ENCODE measurements at places on chromosomes 16 and 17.

GRCh38 chr16:88772871-88773811 lies 11.9 kb downstream of the PIEZO1 start:
- DNase-seq, result no peak

DNA sequence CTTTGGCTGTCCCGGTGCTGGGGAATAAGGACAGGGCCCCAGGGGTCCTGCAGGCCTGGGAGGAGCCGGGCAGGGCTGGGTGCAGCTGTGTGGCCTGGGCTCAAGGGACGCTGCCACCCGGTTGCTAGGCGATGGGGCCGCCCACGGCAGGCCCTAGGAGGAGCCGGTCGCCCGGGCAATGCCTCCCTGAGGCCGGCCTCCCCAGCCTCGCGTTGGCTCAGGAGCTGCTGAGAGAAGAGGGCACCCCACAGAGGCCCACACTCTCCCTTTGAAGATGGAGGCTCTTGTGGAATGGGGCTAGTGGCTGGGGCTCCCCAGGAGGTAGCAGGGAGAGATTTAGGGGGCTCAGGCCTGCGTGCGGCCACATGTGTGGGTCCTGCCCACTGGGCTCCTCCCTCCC lies at the start of gene CIBAR2:
CIBAR2 (minus strand) TSS at position 109 of the 400 bp plus-strand sequence. CDS start 120 bp downstream, outside the sequence.
- DNase-seq, result no peak

DNA sequence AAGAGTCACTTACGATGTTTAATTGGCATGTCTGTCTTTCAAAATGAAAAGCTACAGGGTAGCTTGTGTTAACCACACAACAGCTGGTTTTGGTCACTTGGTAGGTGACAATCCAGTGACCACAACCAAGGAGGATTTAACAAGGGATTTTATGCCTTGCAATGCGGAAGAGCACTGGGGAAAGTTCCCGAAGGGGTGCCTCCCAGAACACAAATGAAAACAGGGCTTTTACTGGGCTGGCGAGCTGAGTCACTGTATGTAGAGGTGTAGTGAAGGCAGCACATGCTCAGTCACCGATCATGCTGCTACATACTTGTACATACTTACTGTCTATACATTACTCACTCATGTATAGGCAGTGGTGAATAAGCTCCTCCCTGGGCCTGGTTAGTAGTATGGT lies 483.5 kb downstream of the CDH13 start:
- DNase-seq, result no peak

- DNase-seq, result no peak
Measured at GRCh38 chr16:72549878-72550277, 377.9 kb upstream of the PMFBP1 start.

DNA sequence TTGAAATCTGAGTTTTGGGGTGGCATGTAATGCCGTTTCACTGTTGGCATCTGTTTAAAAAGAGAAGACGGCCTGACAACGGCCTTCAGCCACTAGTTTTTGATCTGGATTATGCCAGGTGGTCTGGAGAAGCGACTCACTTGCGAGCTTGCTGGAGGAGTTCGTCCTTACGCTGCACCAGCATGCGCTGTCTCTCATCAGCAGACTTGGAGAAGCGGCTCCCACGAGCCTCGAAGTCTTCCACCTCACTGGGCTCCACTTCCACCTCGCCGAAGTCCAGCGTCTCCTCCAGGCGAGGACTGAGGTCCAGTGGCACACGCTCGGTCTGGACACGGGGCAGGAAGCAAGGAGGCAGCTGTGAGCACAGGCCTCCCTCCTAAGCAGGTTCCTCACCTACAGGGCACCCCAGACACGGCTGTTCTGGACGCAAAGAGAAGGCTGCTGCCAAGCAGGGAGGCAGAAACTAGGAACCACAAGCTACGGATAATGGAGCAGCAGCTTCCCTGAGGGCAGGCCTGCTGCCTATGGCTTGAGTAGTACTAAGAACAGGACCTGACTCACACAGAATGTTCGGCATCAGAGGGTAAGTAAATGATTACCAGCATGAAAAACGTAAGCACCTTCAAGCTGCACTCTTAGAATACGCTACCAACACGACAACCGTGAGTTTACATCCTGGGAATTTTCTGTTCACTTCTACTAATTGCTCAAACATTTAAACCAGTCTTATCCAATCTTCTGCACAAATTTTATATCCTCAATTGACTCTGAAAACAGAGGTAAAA lies 61.4 kb downstream of the AMFR start:
- DNase-seq, result no peak

DNA sequence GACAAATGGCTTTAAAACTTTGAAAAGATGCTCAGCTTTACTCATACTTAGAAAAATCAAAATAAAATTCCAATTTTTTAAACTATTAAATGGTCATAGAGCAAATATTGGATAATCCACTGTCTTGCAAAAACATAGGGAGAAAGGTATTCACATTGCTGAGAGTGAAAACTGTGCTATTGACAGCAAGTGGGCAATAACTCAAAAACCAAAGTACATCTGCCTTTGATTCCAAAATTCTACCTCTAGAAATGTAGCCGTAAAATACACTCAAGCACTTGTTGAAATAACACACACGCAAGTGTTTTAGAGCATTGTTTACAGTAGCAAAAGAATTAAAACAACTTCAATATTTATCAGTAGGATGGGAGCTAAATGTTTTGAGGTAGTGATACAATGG lies 210.6 kb upstream of the HS3ST3A1 start:
- no peak for DNase-seq

GRCh38 chr16:89742948-89743347 lies 21.6 kb downstream of the ZNF276 start:
- DNase-seq, result no peak

DNA sequence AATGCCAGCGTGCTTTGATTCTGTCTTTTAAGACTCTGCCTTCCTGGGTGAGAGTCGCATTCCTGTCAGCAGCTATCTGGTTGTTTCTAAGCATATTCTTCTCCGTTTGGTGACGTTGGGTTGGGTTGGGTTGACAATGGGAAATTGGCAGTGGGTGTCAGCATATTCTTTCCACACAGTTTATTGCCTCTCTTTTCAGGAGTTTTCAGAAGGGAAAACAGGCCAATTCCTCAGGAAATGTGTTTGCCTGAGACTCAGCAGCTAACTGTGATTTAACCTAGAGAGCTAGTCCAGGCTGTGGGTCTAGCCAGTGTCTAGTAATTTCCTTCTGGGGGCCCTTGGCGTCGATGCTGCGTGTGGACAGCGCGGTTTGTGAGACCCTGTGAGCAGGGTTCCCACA lies 21.2 kb downstream of the EPN2 start:
- no peak for DNase-seq

DNA sequence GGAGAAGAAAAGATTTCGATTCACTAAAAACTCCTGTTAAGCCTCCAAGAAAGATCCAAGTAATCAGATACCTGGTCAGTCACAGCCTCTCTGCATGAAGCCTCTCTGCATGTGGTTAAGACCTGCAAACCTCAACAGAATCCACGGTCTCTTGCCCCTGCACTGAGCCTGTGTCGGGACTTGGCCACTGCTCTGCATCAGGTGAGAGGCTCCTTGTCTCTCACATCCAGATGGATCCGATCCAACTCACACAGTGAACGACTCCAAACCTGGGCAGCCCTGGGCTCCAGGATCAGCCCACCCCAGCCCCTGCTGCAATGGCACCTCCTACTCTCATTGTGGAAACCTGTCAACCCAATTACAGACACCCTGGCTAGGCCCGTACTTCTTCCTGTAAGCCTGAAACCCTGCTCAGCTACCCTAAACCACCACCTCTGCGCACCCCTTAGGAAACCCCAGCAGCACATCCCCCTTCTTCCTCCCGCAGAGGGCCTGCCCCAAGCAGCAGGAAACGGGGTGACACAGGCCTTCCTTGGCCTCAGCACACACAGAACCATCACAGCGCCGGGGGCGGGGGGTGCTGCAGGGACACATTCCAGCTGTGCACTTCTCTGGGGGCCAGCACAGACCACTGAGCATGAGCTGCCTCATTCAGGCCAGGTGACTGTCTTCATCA lies 129.5 kb downstream of the ANKRD11 start:
- peak; percentile 51 for DNase-seq

- no peak for DNase-seq
Measured at GRCh38 chr16:57123974-57124674, 31.7 kb downstream of the CPNE2 start.

DNA sequence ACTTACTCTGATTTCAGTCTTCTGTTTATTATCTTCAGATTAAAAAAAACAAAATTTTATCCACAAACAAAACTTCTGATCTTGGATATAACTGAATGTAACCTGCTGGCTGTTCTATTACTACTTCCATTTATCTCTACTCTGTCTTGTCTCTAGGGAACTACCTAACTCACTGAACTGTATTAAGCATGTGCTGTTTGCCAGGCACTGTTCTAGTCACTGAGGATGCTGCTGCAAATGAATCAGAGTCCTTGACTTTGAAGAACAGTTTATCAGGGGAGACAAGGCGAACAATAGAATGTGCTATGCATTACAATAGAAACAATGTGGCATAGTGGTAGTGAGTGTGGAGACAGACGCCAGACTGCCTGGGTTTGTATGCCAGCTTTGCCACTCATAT lies 2.3 kb upstream of the ANKRD40 start:
- DNase-seq, result no peak

DNA sequence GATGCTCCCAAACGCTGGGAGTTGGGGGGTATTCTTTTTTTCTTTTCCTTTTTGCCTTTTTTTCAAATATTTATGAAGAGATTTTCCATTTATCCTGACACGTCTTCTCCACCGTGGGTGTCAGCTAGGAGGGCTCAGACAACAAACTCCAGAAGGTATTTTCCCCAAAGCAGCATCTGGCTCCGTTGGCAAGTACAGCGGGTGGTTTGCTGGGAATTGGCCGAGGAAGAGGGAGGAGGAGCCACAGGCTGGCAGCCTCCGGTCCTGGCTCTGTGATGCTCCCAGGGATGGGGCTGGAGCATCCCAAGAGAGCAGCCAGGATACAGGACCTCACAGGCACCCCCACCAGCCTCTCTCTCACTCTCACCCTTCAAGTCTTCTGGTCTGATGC lies 10.9 kb upstream of the CACNG4 start:
- no peak for DNase-seq

DNA sequence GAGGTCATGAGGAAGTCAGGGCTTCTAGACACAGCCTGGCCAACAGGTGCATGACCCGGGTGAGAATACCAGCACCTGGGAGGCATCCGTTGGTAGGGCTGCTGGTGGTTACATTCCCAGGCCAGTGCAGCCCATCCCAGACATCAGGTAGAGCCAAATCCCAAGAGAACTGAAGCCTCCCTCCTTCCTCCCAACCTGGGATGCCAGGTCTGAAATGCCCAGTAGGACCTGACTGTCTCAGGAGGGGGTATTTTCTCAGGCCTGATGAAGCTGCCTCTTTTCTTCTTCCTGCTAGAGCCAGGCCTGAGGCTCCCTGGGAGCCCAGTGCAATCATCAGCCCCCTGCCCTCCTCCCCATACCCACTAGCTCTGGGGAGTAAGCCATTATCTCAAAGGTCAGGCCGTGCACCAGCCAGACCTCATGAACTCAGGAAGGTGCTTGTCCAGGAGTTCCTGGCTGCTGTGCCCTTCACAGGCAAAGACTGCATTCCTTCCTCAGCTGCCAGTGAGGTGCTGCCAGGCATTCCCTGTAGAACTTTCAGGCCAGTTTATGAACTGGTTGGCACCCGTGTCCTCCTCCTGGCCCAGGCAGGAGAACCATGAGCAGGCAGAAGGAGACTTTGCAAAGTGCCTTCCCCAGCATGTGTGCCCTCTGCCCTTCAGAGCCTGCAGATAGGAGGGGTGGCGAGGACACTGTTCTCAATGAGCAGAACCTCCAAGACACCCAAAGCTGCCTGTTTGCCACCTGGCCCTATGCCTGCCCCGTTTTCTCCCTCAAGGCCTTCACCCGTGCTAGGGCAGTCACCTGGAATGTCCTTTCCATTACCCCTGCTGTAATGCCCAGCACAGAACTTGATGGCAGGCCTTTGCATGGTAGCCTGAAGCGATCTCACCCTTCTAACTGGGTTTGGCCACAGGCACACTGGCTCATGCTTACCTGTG lies 7.6 kb downstream of the TBX2 start:
- no peak for DNase-seq

- no peak for DNase-seq
Measured at GRCh38 chr16:28059841-28060575, 3.5 kb downstream of the GSG1L start.

DNA sequence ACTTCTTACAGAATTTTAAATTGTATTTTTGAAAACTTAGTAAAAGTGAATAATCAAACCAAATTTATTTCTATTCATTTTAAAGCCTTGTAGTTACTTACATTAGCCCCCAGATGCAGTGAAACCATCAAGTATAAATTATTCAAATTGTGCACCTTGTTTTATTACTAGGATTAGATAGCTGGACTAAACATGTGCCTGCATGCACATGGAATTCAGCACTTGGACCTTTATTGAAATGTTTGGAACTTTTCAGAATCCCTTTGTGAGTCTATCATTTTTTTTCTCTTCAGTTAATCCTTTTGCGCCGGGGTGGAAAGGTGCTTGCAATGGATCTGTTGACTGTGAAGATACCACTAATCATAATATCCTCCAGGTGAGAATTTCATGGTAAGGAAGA lies 4.7 kb downstream of the ZPBP2 start:
- DNase-seq, result no peak

- DNase-seq, result peak; percentile 90
Measured at GRCh38 chr17:2049333-2050299, 5.3 kb upstream of the HIC1 start.

DNA sequence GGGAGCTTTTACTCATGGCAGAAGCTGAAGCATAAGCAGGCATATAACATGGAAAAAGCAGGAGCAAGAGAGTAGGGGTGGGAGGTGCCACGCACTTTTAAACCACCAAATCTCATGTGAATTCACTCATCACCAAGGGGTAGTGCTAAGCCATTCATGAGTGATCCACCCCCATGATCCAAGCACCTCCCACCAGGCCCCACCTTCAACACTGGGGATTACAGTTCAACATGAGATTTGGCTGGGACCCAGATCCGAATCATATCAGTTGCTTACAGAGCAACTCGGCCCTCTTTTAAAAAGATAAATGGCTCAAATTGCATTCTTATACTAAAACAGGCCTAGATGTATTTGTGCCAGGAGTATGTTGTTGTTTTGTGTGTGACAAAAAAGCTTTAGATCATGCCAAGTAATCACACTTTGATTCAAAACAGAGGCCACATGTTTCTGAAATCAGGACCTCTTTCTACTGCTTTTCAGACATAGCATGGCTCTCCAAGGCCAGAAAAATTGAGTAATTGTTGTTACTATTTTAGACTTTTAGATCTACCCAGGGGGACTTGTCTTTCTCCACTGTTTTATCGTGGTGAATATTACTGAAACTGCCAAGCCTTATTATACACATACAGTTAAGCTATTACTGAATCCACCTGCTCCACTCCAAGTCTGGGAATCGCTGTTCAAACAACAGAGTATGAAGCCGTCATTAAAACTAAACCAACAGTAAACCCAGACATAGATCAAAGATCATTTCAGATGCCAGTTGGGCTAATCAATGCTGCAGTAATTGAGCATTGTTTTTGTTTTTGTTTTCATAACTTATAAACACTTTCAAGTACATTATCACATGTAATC lies 163.3 kb downstream of the KCNJ2 start:
- DNase-seq, result no peak
